ENCODE measurements at places on chromosomes 5 and 9.

DNA sequence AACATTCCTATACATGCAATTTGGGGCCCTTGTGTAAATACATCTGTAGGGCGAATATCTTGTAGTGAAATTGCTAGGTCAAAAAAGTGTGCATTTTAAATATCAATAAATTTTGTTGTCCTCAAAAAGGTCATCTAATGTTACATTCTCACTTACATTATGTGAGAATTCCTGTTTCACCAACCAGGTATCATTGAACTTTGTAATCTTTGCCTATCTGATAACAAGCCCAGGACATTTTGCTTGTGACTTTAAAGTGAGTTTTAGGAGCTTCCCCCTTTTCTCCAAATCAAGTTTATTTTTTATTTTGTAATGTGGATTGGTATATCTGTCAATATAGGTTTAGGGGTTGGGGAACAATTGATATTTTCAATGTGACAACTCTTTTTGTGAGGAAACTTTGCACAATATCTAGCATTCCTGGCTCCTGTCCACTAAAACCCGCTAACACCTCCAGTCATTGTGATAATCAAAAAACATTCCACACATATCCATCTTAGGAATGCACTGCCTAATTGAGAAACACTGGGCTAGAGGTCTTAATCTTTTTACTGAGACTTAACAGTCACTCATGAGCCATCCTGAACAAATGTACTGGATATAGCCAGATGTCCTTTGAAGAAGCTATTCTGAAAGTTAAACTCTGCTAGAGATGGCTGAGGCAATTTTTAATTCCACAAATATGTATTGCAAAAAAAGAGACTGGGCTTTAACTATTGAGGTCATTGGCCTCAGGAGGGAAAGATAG lies 72.5 kb upstream of the SLC1A1 start:
- DNase-seq, result no peak

DNA sequence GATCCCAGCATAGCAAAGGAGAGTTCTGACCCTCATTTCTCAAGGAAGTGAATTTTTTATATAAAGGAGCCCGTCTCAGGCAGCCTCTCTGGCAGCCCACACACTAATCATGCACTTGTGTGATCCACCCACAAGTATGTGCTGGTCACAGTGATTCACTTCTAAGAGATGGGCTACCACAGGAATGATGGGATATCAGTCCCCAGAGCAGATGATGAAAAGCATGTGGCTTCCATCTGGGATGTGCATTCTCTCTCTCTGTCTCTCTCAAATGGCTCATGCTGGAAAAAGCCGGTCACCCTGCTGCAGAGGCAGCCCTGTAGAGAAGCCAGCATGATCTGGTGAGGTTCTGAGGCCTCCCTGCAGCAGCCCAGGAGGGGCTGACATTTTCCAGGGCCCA lies 74.2 kb upstream of the ADCY2 start:
- DNase-seq, result peak; percentile 39

DNA sequence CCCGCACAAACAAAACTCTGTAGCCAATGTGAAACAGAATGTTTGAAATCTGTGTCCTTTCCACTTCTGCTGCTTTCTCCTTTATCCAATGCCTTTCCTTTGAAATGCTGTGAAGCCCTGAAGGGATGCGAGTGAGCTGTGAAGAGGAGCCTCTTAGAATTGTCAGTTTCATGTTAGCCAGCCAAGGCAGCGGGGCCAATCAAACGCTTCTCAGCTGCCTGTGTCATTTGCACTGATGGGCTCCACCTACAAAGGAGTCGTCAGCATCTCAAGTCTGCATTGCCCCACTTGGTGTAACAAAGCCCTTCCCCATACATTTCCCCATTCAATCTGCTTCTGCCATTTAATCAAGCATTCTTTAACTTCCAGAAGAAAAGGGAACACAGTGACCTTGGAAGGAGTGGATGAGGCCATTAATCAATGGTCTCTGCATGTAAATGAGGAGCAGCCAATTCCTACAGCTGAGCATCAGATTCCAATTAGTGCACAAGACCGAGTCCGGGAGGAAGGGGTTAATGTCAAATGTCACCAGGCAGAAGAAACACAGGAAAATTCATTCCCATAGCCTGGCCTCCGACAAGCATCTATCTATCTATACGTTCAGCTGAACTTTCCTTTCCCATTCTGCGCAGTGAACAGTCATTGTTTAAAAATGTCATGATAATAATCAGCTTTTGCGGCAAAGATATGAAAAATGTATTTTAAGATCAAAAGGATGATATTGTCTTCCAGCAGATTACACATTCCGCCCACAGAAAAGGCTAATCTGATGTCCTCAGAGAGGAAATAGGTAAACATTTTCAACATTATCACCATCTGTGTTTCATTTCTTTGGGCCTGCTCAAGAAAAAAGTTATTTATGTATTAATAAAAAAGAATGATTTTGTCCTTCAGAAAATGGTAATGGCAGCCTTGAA lies 154.6 kb downstream of the FSTL4 start:
- no peak for DNase-seq

DNA sequence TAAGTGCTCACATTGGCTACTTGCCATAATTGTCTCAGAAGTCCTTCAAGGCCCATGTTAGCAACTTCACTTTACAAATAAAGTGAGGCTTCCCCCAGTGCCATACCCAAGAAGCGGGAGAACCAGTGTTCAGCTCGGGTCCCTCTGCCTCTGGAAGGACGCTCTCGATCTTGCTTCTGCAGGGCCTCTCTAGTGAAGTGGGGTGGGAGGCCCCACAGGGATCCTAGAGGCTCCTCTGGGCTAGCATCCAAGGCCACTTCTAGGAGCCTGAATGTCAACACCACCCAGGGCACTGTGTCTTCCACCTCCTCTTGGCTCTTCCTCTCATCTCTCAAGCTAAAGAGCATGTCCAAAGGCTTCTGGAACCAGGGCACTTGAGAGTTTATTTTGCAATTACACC lies 282.5 kb downstream of the GADD45G start:
- DNase-seq, result no peak

DNA sequence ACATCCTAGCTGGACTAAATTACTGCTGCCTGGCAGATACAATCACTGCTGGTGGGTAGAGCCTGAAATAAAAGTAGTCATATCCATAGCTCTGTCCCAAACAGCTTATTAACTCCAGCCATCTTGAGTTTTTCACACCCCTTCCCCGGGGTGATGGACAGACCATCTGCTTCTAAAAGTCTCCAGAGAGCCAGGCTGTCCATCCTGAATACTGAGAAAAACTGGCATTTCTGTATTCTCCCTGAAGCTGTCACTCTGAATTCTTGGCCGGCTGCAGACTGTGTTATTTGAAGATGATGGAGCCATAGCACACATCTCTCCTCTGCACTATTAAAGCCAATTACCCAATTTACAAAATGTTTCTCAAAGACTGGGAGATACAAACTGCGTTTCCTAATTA lies 118.6 kb downstream of the GABBR2 start:
- DNase-seq, result no peak

DNA sequence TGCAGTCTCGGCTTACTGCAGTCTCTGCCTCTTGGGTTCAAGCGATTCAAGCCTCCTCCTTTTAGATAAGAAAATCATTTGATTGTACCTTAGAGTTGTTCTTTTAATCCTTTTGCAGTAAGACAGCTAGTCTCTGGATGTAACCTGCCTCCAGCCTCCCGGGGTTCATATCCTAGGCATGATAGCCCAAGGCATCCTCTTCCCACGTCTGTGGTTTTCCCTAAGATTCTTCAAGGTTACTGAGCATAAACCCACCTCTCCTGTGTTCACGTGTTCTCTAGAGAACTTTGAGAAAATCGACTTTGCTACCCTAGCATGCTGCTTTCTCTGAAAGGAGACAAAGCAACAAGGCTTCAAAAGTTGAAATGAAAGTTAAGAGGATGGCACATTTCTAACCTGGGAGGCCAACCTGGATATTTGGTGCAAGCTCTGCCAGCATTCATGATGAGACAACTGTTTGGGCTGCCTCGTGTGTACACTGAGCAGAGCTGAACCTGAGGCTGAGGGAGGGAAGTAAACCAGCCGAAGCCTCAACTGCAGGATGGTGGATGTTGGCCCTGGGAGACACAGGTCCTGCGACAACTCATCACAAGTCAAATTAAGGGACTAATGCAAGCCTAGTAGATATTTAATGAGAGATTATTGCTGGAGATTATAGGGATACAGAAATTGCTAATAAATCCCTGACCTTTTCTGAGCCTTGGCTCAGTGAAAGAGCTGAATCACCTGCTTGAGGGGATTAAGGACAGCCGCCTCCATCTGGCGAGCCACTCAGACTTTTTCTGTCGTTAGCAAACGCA lies 261.8 kb downstream of the ARHGAP26 start:
- DNase-seq, result no peak

- no peak for DNase-seq
Observed at GRCh38 chr9:96460882-96461281, 10.9 kb downstream of the HABP4 start.

- DNase-seq, result no peak
Observed at GRCh38 chr9:436482-436881, 221.8 kb downstream of the DOCK8 start.

- no peak for DNase-seq
Observed at GRCh38 chr5:95857185-95857945, 34.8 kb upstream of the GLRX start.

DNA sequence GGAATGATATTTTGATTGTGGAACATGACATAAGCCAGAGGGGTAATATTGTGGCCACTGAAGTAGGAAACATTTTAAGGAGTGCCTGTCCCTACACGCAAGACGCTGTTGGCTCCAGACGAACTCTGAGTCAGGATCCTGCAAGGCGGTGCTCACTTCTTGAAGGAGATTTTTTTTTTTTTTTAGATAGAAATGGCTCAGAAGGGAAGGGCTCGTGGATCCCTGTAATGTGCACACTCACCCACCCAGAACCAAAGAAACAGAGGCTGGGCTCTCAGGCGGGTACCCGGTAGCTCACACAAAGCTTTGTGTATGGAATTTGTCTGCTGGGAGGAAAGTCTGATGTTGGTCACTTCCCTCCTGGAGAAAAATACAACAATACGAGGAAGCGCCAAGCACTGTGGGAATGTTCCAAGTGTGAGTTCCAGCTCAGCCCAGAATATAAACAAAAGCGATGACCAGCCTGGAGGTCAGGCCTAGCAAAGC lies 25.7 kb downstream of the RAPGEF1 start:
- no peak for DNase-seq

DNA sequence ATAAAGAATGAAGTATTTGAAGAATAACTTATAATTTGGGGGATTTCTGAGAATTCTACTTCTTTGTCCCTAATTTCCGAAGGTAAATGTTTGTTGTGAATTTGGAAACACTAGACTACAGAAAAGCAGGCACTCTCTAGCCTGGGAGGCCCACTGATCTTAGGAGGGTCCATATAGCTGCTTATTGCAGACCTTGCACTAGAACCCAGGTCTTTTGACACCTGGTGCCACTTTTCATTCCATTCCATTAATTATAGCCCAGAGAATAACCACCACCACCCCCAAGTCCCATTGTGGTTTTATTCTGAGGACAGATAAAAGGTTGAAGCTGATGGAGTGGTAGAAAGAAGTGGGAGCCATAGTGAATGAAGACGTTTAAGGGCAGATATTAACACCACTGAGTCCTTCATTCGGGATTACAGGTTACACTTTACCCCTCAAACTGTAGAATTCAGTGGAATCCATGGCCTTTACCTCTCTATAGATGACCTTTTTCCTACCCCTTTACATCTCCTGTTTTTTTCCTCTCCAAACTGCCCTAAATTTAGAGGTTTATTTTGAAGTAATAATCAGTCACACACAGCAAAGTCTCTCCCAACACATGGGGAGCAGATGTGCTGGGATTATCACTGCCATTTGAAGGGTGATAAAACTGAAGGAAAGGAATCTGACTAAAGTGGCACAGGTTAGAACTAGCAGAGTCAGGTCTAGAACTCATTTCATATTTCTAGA lies 12.0 kb upstream of the PSMD5 start:
- DNase-seq, result no peak

- DNase-seq, result peak; percentile 33
Observed at GRCh38 chr9:98972716-98973115, 29.0 kb downstream of the COL15A1 start.

- no peak for DNase-seq
Observed at GRCh38 chr5:32231929-32232328, 57.8 kb upstream of the GOLPH3 start.

DNA sequence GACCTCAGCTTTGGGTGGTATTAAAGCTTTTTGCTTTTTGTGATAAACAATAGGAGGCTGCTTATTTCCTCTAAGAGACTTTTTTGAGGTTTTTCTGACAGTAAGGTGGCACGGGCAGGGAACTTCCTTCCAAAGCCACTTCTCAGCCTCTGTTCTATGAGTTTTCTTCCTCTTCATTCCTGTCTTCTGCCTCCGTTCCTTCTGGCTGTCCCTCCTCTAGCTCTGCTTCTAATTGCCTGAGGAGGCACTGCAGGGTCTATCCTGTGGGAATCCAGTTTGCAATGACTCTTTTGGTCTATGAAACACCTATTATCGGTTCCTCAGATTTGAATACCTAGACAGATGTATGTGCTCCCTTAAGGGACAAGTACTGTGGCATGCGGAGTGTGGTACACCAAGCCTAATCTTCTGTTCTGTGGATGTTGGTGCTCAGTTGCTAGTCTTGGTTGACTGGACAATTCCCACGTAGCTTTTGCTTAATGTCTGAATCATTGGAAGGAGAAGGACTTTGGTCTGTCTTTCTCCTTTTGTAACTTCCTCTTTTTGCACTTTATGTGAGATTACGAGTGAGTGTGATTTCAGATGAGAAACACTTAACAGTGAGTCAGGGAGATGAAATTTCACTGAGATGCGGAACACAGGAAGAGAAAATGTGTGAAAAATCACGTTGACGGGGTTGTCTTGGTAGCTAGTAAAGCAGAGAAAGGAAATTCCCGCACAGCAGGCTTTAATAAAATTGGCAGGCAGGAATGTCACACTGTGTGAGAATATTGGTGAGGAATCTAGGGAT lies 305.2 kb downstream of the EFNA5 start:
- DNase-seq, result no peak

GRCh38 chr9:133696071-133696472 lies 42.1 kb downstream of the SARDH start:
- DNase-seq, result no peak

GRCh38 chr9:121801579-121801978 lies 150.1 kb downstream of the DAB2IP start:
- no peak for DNase-seq

DNA sequence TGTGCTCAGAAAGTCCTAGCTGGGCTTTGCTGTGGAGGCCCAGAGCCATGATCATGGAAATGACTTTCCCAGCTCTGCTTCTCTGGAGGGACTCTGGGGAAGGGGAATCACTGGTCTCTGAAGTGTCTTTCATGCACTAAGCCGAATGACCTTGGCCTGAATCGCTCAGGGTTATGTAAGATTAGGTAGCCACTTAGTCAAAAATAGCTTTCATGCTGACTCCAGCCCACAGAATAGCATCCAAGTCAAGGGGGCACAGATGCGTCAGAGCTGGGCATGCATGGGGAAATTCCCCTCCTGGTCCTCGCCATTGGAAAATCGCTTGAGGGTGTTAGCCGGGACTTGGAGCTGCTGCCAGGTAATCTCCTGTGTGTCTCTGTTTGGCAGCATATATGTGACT lies 36.1 kb upstream of the PPARGC1B start:
- DNase-seq, result no peak

- DNase-seq, result no peak
Observed at GRCh38 chr5:171709930-171710329, 75.7 kb upstream of the SMIM23 start.

DNA sequence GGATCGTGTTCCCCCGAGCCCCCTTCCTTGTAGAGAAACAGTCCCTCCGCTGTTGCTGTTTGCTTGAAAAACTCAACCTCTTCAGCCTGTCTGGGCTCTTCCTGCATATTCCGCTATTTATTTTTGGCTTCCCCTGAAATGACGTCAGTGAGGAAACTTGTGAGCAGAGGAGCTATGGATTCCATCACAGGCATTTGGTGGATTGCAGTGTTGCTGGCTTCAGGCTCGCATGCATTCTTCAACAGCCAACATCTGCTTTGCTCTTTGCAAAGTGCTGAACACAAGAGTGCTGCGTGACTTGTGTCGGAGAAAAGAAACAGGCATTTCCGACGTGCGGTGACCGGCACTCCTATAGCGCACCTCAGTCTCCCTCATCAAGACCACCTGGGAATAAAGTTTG lies 232.7 kb downstream of the RFK start:
- DNase-seq, result peak; percentile 86
